Stimulated activated CD4-positive, alpha-beta T cell treated with anti-CD3 and anti-CD28 coated beads, Interleukin-4, amount 100 ng/mL, for 24 hours (primary cell): ENCODE measurements at places on chromosomes 3 and 15.
A peak's percentile ranks its signal among the peaks of the same experiment; 100 is the strongest.

DNA sequence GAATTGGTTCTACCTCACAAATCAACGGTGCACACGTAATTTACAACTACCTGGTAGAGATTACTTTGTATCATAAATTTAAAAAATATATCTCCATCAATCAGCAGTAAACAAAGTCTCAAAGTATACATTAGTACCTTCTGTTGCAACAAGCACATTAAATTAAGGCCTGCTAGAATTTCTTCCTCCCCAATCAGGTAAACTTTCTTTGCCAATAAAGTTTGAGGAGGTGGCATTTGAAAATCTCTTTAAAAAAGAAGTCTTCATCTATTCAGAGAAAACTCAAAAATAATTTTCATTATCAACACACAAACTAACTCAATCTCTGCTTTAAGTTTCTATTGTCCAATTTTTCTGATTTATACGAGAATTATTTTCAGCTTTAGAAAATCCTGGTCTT, 4.4 kb downstream of the CCNL1 start:
- DNase-seq, result no peak

GRCh38 chr15:74793135-74794028, 11.5 kb downstream of the CSK start:
- DNase-seq, result peak; percentile 69

- DNase-seq, result no peak
Measured at GRCh38 chr3:58469096-58469495, 22.8 kb upstream of the KCTD6 start.

DNA sequence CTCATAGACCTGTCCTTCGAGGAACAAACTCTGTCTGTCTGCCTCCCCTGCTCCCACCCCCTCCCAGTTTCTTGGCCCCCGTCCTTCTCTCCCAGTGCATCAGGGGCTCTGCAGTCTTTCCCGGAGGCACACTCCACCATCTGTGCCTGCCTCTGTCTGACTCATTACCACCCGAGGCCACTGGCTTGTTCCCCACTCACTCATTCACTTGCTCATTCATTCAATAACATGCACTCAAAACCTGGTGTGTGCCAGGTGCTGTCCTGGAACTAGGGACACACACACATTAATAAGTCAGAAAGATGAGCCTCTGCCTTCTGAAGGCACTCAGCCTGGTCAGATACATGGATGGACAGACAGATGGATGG, 12.4 kb downstream of the AMIGO3 start:
- no peak for DNase-seq

DNA sequence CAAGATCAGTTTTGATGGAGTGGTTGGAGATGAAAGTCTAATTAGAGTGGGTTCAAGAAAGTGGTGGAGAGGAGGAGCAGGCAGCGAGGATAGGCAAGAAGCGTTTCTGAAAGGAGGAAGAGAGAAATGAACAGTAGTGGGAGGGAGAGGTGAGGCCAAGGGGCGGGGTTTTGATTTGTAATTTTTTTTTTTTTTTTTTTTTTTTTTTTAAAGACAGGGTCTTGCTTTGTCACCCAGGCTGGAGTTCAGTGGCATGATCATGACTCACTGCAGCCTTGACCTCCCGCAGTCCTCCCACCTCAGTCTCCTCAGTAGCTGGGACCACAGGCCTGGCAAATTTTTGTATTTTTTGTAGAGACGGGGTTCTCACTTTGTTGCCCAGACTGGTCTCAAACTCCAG, 36.6 kb downstream of the MRAS start:
- DNase-seq, result no peak

DNA sequence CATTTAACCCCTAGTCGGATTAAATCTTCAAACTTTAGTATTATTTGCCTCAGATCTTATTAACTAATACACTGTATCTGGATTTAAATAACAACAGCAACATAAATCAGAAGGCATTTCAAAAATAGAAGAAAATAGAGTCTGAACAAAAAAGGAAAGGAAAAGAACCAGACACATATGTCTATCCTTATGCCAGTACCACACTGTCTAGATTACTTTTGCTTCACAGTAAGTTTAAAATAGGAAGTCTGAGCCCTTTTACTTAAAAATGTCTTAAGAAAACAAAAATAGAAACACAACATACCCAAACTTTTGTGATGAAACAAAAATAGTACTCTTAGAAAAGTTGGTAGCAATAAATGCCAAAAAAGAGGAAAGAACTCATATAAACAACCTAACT, 1615.8 kb downstream of the SI start:
- DNase-seq, result no peak

GRCh38 chr15:74264081-74264501, 28.0 kb downstream of the CCDC33 start:
- no peak for DNase-seq

DNA sequence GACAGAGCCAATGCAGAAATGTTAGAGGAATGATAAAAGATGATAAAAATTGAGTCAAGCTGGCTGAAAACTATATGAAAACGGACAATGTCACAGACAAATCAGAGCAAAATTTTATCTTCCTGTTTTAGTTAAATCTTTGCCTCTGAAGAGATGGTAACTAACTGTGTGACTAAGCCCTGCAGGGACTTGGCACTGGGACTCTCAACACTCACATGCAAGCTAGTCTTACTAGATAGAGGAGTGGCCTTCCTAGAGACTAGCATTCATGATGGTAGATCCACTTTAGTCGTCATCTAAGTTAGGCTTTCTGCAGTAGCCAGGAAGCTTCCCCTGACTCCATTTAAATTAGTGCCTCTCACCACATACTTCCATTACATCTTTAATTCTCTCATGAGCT, 4.1 kb downstream of the CCDC191 start:
- no peak for DNase-seq

GRCh38 chr3:108300103-108300849, 3.9 kb downstream of the HHLA2 start:
- no peak for DNase-seq

- DNase-seq, result peak; percentile 30
Measured at GRCh38 chr3:71681224-71681668, 44.0 kb downstream of the EIF4E3 start.

DNA sequence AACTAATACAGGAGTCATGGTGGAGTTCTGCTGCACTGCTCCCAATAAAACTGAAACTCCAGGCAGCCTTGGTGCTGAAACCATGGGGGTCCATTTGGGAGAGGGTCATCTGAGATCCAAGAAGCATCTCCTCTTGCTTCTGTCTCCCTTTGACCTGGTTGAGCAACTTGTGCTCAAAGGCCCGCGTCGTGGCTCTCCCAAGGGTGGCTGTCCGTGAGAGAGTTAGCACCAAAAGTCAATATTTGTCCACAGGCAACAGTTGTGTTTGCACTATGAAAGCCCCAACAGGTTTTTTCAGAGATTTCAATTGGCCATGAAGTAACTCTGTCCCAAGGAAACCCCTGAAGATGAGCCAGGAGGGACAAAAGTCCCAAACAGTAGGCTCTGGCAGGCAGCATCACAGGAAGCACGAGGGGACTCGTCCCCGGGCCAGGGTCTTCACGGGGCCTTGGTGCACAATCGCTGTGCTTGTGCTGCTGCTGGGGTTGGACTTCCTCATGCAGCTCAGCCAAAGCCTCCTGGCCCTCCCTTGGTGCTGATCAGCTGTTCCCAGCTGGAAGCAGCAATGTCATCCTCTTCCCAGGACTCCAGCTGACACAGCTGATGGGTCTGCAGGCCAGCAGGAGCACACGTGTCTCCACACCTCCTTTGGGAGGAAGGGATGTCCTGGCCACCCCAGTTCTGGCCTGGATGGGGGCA, 39.4 kb upstream of the WNT5A start:
- no peak for DNase-seq

DNA sequence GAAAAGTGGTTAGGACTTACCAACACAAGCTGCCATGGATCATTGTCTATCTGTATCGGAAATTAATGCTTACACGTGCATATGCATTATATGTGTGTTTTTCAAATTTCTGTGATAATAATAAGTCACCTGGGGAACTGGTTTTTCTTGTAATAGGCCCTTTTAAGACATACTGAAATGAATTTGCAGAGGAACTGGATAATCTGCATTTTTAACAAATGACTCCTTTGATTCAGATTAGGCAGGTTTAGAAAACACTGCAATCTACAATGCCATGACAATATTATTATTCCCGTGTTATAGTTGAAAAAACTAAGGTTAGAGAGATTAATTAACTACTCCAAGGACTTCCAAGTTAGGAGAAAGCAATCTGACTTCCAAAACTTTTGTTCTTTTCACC, 23.4 kb downstream of the STRIT1 start:
- DNase-seq, result no peak

DNA sequence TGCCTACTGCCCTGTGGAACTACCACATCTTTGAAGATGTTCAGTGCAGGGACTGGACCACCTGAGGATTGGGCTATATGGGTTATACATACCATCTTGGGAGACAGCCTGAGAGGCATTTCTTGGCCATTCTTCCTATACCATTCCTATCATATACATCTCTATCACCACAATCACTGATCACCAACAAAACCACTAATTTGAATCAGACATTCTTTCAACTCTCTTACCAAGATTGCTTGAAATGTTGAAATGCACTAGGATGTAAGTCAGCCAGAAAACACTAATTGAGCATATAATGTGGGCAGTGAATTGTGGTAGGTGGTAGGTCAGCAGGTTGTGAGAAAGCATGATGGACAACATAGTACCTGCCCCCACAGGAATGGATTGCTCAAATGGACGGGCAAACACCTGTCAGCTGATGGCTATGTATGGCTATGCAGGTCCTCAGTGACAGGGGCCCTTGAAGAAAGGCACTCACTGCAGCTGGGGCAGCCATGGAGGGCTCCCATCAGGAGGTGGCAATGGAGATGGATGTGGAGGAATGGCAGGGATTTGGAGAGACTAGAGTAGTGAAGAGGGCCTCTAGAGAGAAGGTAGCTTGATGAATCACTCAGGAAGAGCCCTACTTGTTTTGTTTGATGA, 49.1 kb downstream of the AMOTL2 start:
- DNase-seq, result no peak

- no peak for DNase-seq
Measured at GRCh38 chr3:172713316-172713715, 2.4 kb upstream of the NCEH1 start.

DNA sequence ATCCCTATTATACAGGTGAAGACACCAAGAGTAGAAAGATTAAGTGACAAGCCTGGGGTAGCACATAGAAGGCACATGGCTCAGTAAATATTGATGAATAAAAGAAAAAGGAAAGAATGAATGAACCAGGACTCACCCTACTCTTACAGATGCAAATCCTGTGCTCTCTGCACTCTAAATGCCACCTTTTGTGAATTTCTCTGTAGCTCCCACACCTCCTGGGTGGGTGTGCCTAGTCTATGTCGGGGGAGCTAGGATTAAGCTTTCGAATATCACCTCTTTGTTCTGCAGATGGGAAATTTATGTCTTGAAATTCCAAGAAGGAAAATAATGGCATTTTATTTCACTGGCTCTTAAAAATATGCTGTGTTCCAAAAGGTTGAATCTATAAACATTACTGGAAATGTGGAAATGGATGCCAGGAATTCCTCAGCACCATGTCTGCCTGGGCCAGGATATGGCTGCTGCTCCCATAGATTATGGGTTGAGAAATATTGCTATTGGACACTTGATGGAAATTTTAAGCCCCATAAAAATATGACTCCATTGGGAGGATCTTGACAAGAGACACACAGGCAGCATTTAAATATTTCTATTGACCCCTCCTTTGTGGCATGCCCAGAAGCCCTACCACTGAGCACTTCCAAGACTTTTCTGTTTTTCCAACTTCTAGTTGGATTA, 43.3 kb downstream of the CCNB2 start:
- no peak for DNase-seq

DNA sequence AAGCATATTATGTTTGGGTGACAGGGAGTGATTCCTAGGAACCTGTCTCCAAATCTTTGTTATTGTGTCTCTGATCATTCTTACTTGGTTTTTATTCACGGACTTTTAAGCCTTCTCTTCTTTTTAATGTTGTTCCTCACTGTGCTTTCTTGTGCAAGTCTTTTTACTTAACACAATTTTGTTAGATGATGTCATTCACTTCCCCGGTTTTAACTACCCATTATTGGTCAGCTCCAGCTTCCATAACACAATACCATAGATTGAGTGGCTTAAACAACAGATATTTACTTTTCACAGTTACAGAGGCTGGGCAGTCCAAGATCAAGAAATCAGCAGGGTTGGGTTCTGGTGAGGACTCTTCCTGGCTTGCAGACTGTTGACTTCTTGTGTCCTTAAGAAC, 436.3 kb upstream of the CBLB start:
- no peak for DNase-seq

DNA sequence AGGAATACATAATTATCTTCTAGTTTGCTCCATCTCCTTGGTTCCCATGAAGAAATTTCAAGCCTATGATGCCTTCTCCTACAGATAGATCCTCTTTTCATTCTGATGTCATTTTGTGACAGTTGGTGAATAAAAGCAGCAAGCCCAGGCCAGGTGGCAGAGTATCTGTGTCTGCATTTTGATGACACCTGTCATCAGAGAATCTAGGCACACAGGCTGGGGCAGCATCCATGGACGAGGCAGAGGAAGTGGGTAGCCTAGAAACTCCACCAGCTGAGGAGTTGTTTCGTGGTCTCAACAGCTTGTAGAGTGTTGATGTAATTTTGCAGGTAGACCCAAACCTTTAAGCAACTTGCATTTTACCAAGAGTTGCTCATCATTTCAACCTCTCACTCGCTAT, 269.8 kb downstream of the FEZF2 start:
- no peak for DNase-seq

DNA sequence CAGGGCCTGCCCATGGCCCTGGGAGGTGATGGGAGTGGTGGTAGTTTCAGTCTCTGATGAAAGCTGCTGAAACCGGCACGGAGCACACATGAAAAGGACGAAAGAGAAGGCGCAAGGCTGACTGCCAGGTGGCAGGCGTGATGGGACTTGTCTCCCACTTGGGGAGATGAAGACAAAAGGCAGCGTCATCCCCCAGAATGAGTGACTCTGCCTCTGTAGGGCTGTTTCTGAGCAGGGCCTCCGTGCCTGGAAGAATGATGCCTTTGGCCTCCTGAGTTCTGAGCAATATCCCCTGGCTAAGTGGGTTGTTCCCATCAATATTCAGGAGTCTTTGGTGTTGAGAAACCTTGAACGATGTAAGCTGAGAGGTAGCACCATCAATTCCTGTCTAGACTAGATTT, 237.8 kb downstream of the OPA1 start:
- DNase-seq, result no peak

GRCh38 chr15:66408675-66409282, 22.1 kb downstream of the MAP2K1 start:
- DNase-seq, result no peak

DNA sequence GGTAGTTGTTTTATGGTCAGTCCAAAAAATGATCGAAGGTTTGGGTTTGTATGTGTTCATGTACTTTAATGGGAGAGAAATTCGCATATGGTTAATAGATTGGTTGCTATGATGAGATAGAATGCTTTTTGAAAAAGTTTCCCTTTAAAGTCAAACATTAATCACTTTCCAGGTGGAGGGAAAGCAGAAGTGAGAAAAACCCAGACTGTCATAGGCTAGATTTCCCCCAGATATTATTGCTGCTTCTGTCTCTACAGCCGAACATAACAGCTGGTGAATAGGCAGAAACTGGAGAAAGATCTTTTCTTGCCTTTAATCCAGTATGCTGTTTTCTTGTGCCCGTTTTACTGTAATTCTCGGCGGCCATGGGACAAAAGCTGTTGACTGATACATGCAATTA, 287.6 kb downstream of the SOX2 start:
- no peak for DNase-seq

- no peak for DNase-seq
Measured at GRCh38 chr3:42960282-42960681, 18.8 kb upstream of the GASK1A start.
